Right atrium auricular region (tissue), 2 donors: ENCODE measurements at places on chromosomes 4 and X. TPM values are rescaled to one million over a fixed set of nuclear protein-coding genes. Genes with fewer than 3 reads are reported as not detected.

The ANOS1 gene
- total RNA-seq: 6.0 TPM

The PDZD4 gene
- 7.1 TPM for total RNA-seq

The NKX6-1 gene
- total RNA-seq: not detected

The LINC00632 gene
- 34.1 TPM for total RNA-seq

The ADH1B gene
- total RNA-seq: 111 TPM

The PDCL2 gene
- not detected for total RNA-seq

The FDCSP gene
- not detected for total RNA-seq

The SMIM31 gene
- not detected for total RNA-seq

The PWWP3B gene
- 7.7 TPM for total RNA-seq

The XG gene
- total RNA-seq: 0.51 TPM

The FAM47A gene
- not detected for total RNA-seq

The SRPX gene
- total RNA-seq: 81.8 TPM

DNA sequence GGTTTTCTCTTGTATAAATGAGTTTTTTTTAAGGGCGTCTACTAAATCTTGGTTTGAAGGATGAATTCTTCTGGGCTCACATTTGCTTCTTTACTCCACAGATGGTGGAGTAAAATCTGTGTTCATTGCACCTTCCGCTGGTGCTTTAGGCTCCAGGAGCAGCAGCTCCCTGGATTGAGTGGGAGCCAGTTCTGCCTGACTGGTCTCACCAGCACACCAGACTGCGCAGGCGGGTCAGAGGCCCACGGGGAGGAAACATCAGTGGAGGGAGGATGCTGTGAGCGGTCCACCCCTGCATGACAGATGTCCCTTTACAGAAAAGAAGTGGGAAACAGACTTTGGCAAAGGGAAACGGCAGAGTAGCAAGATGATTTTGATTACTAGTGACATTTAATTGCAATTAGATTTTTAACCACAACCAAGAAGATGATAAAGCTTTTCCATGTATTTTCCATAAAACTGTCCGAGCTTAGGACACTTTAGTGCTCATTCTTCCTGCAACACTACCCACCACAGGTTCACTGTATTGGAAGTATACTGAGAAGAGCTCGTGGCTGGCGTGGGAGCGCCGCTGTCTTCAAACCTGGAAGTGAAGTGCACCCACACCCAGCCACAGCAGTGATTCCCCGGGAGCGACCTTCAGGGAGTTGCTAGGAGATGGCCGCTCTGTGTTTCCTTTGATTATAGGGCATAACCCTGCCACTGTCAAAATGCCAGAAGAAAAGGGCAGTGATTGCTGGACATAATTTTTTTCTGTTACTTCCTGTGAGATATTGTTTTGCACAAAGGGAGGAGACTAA, 95.2 kb downstream of the SORBS2 start:
- no peak for DNase-seq

GRCh38 chr4:2333916-2334644, 72.2 kb upstream of the MXD4 start:
- peak; percentile 18 for DNase-seq

DNA sequence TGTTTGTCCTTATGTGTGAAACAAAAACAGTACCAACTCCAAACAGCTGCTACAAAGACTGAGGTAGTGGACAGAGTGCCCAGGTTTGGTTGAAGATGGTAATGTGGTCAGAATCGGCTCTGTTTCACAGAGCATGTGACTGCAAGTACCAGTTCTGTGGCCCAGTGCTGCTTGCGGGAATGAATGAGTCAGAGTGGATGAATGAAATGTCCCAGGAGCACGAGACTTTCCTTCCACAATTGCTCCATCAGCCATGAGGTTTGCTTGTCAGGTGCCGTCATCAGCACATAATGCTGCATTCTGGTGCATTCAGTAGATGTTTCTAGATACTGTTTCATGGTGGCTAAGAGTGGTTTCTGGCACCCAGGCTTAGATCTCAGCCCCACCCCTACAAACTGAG, 84.2 kb downstream of the GPR143 start:
- DNase-seq: no peak

DNA sequence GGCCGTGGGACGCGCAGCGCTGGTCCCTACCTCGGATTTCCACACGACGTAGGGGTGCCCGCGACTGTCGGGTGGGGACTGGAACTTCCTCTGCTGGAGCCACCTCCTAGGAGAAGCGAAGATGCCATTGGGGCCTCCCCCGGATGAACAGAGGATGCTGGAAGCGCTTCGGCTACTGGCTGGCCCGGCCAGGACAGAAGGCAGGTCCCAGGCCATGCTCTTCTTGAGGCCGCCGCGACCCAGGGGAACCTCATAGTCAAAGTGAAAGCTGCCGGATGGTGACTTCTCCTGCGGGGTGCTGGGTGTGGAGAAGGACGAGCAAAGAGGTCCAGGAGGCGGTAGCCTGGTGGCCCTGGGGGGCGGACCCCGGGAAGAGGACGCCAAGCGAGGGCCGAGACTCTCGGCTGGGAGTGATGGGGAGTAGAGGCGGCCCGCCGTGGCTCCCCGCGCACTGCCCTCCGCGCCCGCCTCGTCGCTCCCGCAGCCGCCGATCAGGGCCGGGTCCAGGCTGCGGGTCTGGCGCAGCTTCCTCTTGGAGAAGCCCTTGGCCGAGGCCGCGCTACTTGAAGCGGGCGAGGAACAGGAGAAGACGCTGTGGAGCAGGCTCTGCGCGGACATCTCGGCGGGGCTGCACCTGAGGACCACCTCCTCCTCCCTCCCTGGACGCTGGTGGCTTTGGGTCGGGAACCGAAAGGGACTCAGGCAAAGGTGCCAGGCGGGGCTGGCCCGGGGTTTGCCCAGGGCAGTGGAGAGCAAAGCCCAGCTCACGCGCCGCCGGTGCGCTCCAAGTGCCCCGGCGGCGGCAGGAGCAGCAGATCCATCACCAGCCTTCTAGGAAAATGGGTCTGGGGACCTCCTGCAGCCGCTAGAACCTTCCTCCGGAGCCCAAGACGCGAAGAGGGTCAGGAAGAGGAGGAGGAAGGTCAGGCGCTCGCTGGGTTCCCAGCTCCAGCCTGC, 1.2 kb downstream of the ARHGAP6 start:
- DNase-seq: no peak

DNA sequence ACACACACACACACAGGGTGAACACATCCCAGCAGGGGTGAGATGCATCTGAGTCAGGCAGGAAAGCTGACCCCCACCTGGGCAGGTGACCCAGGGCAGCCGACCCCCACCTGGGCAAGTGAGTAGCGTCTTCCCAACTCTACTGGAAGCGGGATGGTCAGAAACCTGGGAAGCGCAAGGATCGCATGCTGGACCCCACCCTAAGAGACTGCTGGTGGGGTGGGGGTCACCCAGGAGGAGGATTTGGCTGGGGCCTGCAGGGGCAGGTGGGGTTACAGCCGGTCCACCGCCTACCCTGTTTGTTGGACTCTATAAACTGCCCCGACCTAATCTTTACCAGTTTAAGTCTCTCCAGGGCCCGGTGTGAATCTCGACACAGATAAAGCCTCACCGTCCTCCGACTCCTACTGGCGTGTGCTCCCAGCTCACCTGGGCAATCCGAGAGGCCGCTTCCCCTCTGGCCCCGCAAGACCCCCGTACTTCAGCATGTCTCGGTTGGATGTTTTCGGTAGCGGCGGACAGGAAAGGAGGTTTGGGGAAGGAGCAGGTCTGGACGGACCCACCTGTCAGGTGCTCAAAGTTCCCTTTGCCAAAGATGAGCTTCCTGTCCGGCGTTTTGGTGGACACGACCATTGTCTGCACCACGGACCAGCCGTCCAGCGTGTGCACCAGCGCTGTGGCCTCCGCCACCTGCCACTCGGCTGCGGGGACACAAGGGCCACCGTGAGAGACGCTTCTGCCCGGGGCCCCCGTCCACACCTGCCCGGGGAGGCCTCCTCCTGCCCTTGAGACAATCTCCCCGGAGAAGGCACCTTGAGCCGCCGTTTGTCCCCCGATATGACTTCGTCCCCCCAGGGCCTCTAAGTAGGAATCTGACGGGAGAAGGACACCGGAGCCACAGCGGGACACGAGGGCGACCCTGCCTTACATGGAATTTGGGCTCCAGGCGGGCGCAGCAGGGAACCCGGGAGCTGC, 2.0 kb downstream of the GTPBP6 start:
- DNase-seq: no peak

DNA sequence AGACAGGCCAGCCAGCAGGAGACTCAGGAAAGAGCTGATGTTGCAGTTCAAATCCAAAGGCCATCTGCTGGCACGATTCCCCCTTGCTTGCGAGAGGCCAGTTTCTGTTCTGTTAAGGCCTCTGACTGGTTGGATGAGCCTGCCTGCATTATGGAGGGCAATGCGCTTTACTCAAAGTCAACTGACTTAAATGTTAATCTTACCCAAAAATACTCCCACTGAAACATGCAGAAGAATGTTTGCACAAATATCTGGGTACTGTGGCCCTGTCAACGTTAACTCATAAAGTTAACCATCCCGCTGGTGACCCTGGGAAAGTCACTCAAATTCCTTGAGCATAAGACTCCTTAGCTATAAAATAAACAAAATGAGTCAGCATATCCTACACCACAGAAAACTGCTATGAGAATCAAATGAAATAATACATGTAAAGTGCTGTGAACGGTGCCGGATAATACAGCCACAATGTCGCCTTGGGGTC, 326.4 kb downstream of the EVC2 start:
- no peak for DNase-seq

GRCh38 chr4:94228493-94229216, 21.0 kb downstream of the SMARCAD1 start:
- DNase-seq: no peak

- no peak for DNase-seq
These were observed 26.9 kb upstream of the AMOT start for GRCh38 chrX:112867570-112867969.

DNA sequence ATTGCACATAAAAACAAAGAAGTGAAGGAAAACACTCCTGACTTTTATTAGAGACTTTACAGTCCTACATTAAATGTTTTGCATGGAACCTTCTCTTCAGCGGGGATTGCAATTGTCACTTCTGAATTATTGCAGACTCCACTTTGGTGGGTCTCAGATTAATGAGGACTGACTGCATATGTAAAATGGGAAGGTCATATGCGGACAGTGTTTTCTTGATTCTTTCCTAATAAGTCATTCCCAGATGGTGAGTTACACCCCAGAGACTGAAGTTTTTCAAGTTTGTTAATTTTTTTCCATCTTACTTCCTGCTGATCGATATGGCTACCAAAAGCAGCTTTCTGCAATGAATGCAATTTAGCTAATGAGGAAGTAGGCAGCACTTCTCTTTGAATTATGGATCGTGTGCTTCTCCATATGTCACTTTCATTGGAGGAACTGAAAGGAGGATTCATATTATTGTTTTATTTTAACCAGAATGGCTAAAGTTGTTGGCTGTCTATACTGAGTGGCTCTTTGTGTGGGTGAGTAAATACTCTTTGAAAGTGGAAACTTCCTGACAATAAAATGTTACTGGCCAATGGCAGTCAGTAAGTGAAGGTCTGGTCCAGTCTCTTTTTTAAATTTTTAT, 119.3 kb upstream of the CLNK start:
- DNase-seq: no peak

GRCh38 chrX:1679238-1679637, 64.4 kb downstream of the ASMT start:
- DNase-seq: no peak

DNA sequence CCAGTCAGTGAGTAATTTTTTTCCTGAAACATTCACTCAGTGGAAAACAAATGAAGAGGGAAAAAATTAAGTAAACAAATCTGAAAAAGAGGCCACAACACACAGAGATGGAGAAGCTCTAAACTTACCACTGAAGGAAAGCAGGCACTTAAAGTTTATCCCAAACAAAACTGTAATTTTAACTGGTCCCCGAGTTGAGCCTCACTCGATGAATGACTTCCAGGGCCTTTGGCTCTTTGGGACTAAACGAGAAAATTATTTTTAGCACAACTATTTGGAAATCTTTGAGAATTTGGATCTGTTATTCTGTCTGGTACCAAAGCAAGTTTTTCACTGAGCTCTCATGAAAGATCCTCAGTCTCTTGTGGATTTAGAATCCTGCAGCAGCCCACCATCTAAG, at the start of gene C1QTNF7:
Gene C1QTNF7, plus strand, starts transcription at position 333 of the 400 bp plus-strand sequence. CDS start 7,711 bp downstream, outside the sequence.
- no peak for DNase-seq

- no peak for DNase-seq
These were observed 165.8 kb downstream of the SHROOM4 start for GRCh38 chrX:50648156-50648555.

GRCh38 chrX:3713225-3713936, at the start of gene PRKX:
TSS of gene PRKX (minus strand) at chrX:3713649. CDS start at chrX:3713253, 396 bp downstream.
- DNase-seq: no peak

GRCh38 chr4:128924951-128925350, 115.5 kb downstream of the JADE1 start:
- DNase-seq: no peak

DNA sequence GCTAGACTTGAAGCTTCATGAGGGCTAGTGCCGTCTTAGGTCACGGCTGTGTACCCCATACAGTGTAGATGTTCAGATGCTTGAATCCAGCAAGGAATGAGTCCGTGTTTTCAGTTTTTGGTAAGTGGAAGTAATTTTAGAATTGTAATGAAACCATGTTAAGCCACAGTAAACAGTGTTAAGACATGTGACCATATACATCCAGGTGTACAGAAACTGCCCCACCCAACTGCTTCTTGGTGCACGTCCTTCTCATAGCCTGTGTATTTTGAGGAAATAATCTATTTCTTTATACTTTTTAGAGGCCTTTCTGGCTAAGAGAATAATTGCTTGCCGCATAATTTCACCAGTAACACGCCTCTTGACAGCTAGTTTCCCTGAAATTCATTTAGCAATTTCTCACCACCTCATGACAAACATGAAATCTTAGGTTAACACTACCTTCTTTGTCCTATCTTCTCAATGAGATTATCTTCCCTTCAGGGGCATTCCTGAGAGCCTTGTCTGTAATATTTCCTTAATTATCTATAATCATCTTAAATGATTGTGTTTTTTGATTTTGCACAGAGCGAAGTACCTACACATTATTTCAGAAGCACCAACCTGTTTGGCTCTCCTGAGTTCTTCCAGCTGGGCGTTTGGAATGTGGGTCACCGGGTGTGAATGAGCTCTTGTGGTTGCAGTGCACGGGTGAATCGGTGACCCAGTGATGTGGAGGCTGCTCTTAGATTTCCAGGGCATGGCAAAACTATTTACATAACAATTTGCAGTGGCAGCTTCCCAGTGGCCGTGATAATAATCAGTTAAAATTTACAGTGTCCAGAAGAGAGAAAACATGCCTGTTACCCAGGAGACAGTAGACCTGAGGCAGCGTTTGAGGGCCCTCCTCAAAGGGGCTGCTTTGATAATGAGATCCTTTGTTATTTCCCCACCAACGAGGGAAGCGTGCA, 50.2 kb upstream of the TADA2B start:
- no peak for DNase-seq

DNA sequence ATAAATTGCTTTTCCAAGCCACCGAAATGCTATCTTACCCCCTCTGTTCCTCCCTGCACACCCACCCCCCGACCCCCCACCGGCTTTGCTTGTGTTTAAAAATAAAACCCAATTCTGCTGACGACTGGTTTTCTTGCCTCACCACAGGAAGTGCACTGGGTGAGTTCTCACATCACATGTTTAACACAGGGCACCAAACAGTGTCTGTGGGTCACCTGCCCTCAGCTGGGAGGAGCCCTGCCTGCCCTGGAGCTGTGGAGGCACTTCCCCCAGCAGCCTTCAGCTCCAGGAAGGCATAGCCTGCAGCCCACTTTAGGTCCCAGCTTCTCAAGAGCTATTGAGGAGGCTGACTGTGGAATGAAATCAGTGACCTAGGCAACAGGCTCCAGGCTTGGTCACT, 8.8 kb downstream of the TMEM255A start:
- DNase-seq: no peak

- DNase-seq: no peak
These were observed 93.8 kb downstream of the CENPC start for GRCh38 chr4:67451464-67451863.

GRCh38 chr4:39597695-39598381, 40.8 kb downstream of the SMIM14 start:
- DNase-seq: no peak
